Spinal cord (tissue), 10 donors: ENCODE measurements at places on chromosomes 6 and 20.

DNA sequence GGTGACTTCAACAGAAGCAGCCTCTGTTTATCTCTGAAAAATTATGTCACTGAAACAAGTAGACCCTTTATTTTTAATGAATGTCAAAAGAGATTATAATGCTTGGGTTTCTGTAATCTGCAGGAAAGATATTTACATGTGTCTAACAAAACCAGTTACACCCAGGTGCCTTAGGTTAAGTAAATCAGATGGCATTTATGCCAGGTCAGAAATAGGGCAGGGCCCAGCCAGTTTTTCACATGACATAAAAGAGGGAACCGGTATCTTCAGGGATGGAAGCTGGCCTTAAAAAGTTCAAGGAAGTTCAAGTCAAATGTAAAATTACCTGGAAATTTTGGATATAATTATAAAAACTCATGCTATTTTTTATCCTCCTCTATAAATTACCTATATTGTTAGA, 14.2 kb upstream of the ENPP4 start:
- DNase-seq, result no peak

DNA sequence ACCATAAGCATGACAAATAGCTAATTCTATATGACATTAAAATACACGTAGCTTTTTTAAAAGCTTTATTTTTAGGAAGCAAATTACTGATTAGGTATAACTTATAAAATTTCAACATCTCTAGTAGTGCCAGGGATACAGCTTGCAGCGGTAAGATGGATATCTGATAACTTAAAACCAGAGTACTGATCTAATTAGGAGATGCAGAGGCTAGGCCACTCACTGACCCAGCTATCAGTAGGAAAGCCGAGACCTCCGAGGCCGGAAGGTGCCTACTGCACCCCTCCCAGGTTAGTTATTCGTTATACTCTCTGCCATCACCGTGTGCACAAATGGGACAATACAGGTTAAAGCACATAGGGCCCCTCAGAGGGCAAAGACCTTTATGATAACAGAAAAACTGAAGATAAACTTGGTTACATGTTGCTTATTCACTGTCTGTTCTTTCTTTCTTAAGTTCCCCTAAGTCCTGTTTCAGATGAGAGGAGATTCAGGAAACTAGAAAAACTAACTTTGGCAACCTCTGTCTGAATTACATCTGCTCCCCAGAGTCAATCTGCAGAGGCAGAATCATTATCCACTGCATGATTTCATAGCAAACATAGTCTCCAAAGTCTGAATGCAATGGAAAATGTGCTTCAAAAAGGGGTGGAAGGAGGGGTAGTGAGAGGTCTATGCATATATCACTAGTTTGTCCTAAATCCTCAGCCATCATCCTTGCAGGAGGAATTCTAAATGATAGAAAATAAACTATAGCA, 60.8 kb downstream of the RIPOR2 start:
- no peak for DNase-seq

GRCh38 chr6:149862922-149863697, 1.0 kb downstream of the LRP11 start:
- DNase-seq, result no peak

GRCh38 chr6:150327117-150327774, 41.6 kb upstream of the IYD start:
- no peak for DNase-seq

GRCh38 chr6:31582230-31582643, at the start of gene LTB:
TSS of gene LTB (minus strand) at chr6:31582424. CDS start at chr6:31582417, 7 bp downstream.
- no peak for DNase-seq

DNA sequence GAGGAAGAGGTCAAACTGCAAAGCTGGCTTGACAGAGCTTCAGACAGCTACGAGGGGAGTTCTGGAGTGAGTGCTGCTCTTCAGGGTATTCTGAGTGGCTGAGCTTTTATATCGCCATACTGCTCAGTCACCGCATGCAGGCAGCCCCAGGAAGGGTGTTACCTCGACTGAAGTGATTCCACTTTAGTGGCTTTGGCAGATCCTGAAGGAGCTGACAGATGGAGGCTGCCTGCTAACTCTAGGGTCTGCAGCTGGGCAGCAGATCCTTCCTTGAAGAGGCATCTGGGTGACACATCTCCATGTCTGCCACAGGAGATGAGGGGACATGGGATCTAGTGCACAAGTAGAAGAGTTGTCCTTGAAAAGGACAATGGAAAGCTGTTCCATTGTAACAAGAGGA, 3.7 kb upstream of the DEK start:
- no peak for DNase-seq
